ENCODE measurements at places on chromosomes 2 and 18. TPM values are rescaled to one million over a fixed set of nuclear protein-coding genes. Genes with fewer than 3 reads are reported as not detected.

FOXD4L1 gene
- polyA plus RNA-seq, result 0.19 TPM

GRHL1 gene
- polyA plus RNA-seq, result 0.95 TPM

BCL2 gene
- polyA plus RNA-seq, result 2.0 TPM

GBX2 gene
- not detected for polyA plus RNA-seq

SLC9A2 gene
- not detected for polyA plus RNA-seq

LONRF2 gene
- polyA plus RNA-seq, result 2.0 TPM

DSG1 gene
- not detected for polyA plus RNA-seq

CD302 gene
- 8.3 TPM for polyA plus RNA-seq

ALS2 gene
- polyA plus RNA-seq, result 7.0 TPM

QPCT gene
- polyA plus RNA-seq, result 69.0 TPM

Data from pancreas (tissue), 10 donors.